ENCODE measurements at places on chromosomes 2 and 18.

DNA sequence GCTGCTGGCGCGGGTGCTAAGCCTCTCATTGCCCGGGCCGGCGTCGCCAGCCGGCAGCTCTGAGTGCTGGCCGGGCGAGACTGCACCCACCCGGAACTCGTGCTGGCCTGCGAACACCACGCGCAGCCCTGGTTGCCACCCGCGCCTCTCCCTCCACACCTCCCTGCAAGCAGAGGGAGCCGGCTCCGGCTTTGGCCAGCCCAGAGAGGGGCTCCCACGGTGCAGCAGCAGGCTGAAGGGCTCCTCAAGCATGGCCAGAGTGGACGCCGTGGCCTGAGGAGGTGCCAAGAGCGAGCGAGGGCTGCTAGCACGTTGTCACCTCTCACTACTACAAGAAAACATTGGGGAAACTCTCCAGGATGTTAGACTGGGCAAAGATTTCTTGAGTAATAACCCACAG, 98.6 kb downstream of the SPIRE1 start:
- DNase-seq = no peak

- DNase-seq = no peak
Measured at GRCh38 chr2:239073745-239074530, 226.1 kb downstream of the TWIST2 start.

DNA sequence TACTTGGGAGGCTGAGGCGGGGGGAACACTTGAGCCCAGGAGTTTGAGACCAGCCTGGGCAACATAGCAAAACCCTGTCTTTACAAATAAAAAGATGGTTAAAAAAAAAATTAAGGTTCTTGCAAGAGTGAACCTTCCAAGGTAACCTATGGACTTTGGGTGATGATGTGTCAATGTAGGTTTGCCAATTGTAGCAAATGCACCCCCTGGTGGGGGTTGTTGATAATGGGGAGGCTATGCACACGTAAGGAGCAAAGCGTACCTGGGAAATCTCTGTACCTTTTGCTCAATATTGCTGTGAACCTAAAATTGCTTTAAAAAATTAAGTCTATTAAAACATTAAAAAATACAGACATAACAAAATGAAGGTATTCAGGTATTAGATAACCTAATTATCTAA, 70.4 kb downstream of the CWC22 start:
- no peak for DNase-seq

DNA sequence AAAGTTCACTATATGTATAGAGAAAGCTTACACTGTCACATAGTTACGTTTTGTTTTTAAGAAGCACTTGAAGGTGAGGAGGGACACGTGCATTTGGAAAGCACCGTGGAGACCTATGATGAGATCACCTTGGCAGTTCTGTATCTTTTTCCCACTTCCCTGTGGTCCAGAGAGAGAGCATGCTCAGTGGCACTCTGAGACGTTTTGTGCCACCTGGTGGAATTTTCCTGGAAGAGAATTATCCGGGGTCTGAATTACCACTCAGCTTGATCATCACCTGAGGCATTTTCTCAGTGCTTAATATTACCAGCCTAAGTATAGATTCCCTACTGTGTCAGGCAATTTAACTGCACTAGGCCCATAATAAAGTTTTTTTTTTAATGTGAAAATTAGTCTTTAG, 469.4 kb upstream of the SMIM21 start:
- DNase-seq = no peak

GRCh38 chr2:143632751-143633374, 503.6 kb downstream of the ARHGAP15 start:
- DNase-seq = no peak
